ENCODE measurements at places on chromosomes 7 and 10.

GRCh38 chr10:131199646-131200045, 111.9 kb downstream of the TCERG1L start:
- DNase-seq = no peak

- DNase-seq = no peak
These were observed 221.5 kb downstream of the ADAM12 start for GRCh38 chr10:126166797-126167196.

- DNase-seq = no peak
These were observed 3.5 kb downstream of the NRF1 start for GRCh38 chr7:129615018-129615417.

- no peak for DNase-seq
These were observed 13.0 kb downstream of the LHPP start for GRCh38 chr10:124474514-124475070.

- no peak for DNase-seq
These were observed 14.8 kb downstream of the ATG9B start for GRCh38 chr7:151009327-151010036.

GRCh38 chr7:15543256-15543655, 18.6 kb downstream of the AGMO start:
- DNase-seq = no peak
